ENCODE measurements at places on chromosomes 11 and 22. TPM values are rescaled to one million over a fixed set of nuclear protein-coding genes. Genes with fewer than 3 reads are reported as not detected.
A peak's percentile ranks its signal among the peaks of the same experiment; 100 is the strongest.

The MYBPC3 gene
- 0.52 TPM for polyA plus RNA-seq

The CAPN1 gene
- polyA plus RNA-seq, result 92.5 TPM

The PNPLA3 gene
- 1.2 TPM for polyA plus RNA-seq

The ATG16L2 gene
- 16.1 TPM for polyA plus RNA-seq

GRCh38 chr22:39617342-39617741 lies 46.8 kb downstream of the CACNA1I start:
- no peak overlapping the region for H3K27ac ChIP-seq
- H3K27me3 ChIP-seq, result no peaks in the 10 kb centered on the region
- H3K4me1 ChIP-seq, result no peaks in the 10 kb centered on the region
- DNase-seq, result no peak
- no peak overlapping the region for H3K4me3 ChIP-seq

GRCh38 chr11:27291954-27292636 lies 70.9 kb downstream of the CCDC34 start:
- no peak overlapping the region for H3K4me3 ChIP-seq
- no peak for DNase-seq
- peaks cover 9% of the 10 kb centered on the region for H3K4me1 ChIP-seq
- no peaks in the 10 kb centered on the region for H3K36me3 ChIP-seq
- no peaks in the 10 kb centered on the region for H3K27me3 ChIP-seq

DNA sequence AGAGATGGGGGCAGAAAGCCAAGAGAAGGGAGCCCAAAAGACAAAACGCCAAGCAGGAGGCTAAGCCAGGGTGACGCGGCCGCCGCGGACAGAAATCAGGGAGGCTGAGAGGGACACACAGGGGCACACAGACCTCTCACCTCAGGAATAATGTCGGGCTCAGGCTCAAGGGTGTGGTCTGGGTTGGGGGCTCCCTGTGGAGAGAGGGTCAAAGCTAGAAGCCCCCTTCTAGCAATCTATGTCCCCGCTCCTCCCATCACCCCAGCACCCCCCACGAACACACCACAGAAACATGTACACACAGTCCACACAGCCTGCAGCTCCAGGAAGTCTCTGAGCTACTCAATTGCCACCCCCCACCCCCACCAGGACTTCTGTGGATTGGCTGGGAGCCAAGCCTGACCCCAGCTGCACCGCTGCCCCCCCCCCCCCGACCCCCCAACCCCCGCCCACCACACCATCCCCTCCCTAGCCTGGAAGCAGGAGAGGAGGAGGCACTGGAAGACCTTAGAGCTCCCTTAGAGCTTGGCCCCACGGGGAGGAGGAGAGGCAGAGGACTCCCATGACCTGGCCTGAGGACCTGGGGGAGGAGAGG lies 6.9 kb downstream of the BCL9L start:
- H3K4me3 ChIP-seq, result peak overlapping the region; percentile 9
- DNase-seq, result peak; percentile 82
- H3K36me3 ChIP-seq, result no peaks in the 10 kb centered on the region
- H3K4me1 ChIP-seq, result peaks cover 89% of the 10 kb centered on the region
- peak overlapping the region; percentile 93 for H3K27ac ChIP-seq

DNA sequence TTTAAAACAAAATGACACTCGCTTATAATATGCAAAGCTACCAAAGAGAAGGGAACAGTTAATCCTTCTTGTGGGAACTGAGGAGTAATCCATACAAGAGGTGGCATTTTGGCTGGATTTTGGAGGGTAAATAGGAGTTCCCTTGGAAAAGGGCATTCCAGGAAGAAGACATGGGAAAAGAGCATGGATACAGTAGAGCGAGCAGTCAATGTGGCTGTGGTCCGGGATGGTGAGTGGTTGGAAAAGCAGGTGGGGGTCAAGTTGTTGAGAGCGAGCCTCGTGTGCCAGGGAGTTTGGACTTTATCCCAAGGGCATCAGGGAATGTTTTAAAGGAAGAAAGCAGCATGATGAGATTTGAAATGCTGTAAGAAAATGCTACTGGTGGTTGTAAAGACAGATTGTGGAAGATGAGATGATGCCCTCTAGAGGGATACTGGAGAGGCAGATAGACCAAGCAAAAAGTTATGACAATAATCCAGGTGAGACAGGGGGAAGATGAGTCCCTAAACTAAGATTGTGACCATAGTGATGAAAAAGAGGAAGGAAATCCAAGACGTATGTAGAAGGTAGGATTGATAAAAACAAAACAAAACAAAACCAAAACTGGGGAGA lies 3.8 kb upstream of the MMP7 start:
- no peak overlapping the region for H3K4me3 ChIP-seq
- no peaks in the 10 kb centered on the region for H3K27me3 ChIP-seq
- H3K27ac ChIP-seq, result no peak overlapping the region
- no peaks in the 10 kb centered on the region for H3K4me1 ChIP-seq
- no peaks in the 10 kb centered on the region for H3K36me3 ChIP-seq

DNA sequence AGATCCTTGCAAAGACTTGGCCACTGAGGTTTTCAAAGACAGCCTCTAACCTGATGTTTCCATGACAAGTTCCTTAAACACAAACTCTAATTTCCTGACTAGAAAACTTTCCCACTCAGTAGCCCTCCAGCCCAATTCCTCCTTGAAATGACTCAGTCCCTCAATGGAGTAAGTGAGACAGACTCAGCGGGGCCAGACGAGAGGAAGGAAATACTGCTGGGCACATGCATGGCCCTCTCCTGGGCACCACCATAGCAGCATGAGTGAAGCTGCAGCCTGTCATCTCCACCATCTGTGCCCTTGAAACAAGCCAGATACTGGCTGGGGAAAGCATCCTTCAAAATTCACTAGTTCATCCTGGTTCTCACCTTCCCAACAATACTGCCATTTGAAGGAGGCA lies 76.2 kb upstream of the GDPD4 start:
- DNase-seq, result no peak
- H3K36me3 ChIP-seq, result no peaks in the 10 kb centered on the region
- H3K27ac ChIP-seq, result no peak overlapping the region

- no peak overlapping the region for H3K4me3 ChIP-seq
- no peak overlapping the region for H3K27ac ChIP-seq
- no peaks in the 10 kb centered on the region for H3K4me1 ChIP-seq
These were observed 69.7 kb upstream of the SEPTIN5 start for GRCh38 chr22:19644314-19645223.

DNA sequence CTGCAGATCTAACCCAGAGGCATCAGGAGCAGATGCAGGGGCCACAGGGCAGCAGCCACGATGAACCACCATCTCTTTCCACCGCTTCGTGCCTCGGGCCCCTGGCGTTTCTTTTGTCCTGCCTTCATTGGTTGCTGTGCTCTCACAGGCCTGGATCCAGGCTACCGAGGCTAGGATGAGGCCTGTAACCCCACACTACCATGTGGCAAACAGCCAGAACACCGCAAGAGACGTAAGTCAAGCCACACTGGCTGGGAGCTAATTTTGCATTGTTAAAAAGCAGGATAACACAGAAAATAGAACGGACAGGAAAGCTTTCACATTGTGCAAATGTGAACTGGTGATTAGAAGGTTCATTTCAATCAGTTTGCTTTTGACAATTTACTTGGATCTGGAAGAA lies 15.7 kb upstream of the ARFGAP3 start:
- no peaks in the 10 kb centered on the region for H3K36me3 ChIP-seq
- no peaks in the 10 kb centered on the region for H3K27me3 ChIP-seq
- H3K4me1 ChIP-seq, result no peaks in the 10 kb centered on the region
- no peak for DNase-seq
- no peak overlapping the region for H3K27ac ChIP-seq

- H3K4me3 ChIP-seq, result no peak overlapping the region
- no peak overlapping the region for H3K27ac ChIP-seq
- H3K27me3 ChIP-seq, result peaks cover 4% of the 10 kb centered on the region
- H3K36me3 ChIP-seq, result no peaks in the 10 kb centered on the region
These were observed 2.1 kb downstream of the SLC43A1 start for GRCh38 chr11:57513452-57513795.

DNA sequence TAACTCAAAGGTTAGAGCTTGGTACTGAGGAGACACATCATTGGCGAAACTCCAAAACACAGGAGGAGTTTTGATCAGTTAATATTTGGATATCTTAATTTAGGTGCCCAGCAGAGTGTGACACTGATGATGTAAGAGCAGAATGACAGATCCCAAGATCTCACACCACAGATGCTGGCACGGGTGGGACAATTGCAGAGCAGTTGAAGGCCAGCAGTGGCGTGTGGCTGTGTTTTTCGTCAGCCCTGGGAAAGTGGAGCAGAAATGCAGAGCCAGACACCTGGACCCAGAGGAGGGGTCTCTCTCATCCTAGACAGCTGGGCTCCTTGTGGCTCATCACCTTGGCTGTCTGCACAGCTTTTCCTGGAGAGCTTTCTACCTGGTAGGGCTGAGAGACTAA lies 59.7 kb upstream of the CTTN start:
- H3K36me3 ChIP-seq, result peaks cover 55% of the 10 kb centered on the region
- no peaks in the 10 kb centered on the region for H3K4me1 ChIP-seq
- no peak for DNase-seq
- H3K27ac ChIP-seq, result no peak overlapping the region
- H3K4me3 ChIP-seq, result no peak overlapping the region

GRCh38 chr11:12673601-12673923 lies 659 bp upstream of the TEAD1 start:
- no peaks in the 10 kb centered on the region for H3K27me3 ChIP-seq
- no peaks in the 10 kb centered on the region for H3K36me3 ChIP-seq
- peak overlapping the region; percentile 92 for H3K27ac ChIP-seq
- H3K4me1 ChIP-seq, result peaks cover 14% of the 10 kb centered on the region
- no peak for DNase-seq

- no peak for DNase-seq
- no peak overlapping the region for H3K27ac ChIP-seq
- H3K27me3 ChIP-seq, result no peaks in the 10 kb centered on the region
- H3K4me1 ChIP-seq, result peaks cover 10% of the 10 kb centered on the region
These were observed 40.9 kb upstream of the ETS1 start for GRCh38 chr11:128628325-128628673.

DNA sequence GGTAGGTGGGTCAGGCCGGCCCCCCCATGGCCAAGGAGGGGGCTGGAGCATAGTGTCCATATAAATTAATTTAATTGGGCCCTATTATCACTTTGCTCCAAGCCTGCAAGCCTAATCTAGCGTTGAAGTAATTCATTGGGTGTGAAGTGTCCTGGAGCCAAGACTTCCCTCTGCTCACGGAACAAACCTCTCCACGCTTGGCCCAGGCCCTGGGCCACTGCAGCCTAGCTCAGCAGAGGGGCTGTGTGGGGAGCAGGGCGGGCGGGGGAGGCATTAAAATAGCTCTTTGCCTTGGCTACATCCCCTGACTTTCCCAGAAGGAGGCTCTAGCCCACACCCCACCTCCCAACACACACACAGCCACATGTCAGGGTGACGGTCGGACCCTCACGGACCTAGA lies 73.5 kb downstream of the THAP12 start:
- H3K36me3 ChIP-seq, result no peaks in the 10 kb centered on the region
- no peaks in the 10 kb centered on the region for H3K4me1 ChIP-seq

GRCh38 chr22:32618441-32619140 lies 144.0 kb downstream of the FBXO7 start:
- H3K4me3 ChIP-seq, result no peak overlapping the region
- no peaks in the 10 kb centered on the region for H3K27me3 ChIP-seq
- no peaks in the 10 kb centered on the region for H3K36me3 ChIP-seq

- no peak overlapping the region for H3K4me3 ChIP-seq
- DNase-seq, result no peak
- no peaks in the 10 kb centered on the region for H3K36me3 ChIP-seq
- no peaks in the 10 kb centered on the region for H3K27me3 ChIP-seq
- H3K4me1 ChIP-seq, result no peaks in the 10 kb centered on the region
- no peak overlapping the region for H3K27ac ChIP-seq
These were observed 210.5 kb downstream of the FAM181B start for GRCh38 chr11:82523141-82523540.

DNA sequence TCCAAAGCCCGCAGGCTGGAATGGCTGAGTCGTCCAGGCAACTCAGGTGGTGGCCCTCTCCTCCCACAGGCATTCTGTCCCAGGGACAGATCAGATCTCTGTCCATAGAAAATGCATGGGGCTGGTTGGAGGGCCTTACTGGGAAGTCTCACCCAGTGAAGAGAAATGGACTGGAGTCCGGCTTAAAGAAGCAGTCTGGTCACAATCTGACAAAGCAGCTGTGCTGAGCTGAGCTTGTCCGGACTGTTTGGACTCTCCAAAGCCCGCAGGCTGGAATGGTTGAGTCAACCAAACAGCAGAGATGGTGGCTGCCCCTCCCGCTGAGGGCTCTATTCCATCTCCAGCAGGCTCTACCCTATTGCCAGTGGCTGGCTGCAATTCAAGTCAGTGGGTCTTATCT lies 14.4 kb upstream of the DEPDC7 start:
- H3K27ac ChIP-seq, result no peak overlapping the region
- H3K4me3 ChIP-seq, result no peak overlapping the region
- H3K36me3 ChIP-seq, result no peaks in the 10 kb centered on the region
- DNase-seq, result no peak
- H3K4me1 ChIP-seq, result no peaks in the 10 kb centered on the region

DNA sequence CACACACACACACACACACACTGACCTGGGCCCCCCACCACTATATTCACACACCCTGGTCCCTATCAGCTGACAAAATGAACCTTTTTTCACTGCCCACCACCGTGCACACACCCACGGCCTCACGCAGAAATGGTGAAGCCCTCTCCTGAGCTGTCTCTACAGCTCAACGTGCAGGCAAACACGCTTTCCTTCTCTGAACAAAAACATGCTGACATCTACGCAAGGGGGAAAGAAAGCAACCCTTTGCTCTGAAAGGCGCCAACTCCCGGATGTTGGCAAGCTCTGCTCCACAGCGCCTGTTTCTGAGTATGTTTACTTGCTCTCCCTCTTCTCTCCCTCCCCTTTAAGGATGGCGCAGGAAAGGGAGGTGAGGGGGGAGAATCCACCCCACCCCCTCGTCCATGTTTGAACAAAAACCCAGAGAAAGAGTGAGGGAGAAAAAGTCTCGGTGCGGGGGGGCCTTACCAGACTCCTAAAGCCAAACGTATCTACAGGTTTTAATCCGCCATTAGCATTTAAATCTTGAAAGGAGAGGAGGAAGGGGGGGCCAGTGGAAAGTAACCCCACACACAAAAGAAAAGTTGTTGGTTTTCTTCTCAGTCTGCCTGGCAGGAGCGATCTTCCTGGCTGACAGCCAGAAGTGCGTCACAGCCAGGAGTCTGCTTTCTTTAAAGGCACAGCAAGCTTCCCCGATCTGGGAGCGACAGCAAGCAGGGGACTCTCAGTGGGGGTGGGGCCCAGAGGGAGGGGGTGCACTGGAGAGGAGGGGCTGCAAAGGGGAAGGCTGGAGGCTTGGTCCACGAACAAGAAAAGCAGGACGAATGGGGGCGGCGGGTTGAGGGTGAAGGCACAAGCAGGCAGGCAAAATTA lies 39.6 kb downstream of the NUMA1 start:
- H3K4me3 ChIP-seq, result peak overlapping the region; percentile 94
- DNase-seq, result peak; percentile 97
- H3K4me1 ChIP-seq, result peaks cover 43% of the 10 kb centered on the region

DNA sequence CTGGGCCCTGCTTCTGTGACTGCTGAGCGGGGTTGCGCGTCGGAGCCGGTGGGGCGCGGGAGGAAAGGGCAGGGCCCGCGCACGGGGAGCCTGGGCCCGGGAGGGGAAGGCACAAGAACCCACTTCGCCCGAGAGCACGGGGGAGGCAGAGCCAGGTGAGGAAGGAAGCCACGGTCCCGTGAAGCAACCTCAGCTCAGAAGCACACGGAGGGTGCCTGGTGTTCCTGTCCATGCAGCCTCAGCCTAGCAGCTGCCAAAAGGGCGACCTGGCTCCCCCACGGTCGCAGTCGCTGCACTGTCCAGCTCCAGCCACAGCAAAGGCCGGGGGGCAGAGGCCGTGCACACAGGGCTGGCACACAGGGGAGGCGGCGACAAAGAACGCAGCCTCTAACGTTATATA lies 9.3 kb upstream of the CDC42BPG start:
- H3K27me3 ChIP-seq, result no peaks in the 10 kb centered on the region
- H3K36me3 ChIP-seq, result peaks cover 8% of the 10 kb centered on the region
- H3K4me1 ChIP-seq, result peaks cover 29% of the 10 kb centered on the region
- DNase-seq, result no peak
